ENCODE measurements at places on chromosomes 1 and 21. TPM values are rescaled to one million over a fixed set of nuclear protein-coding genes. Genes with fewer than 3 reads are reported as not detected.

The ASH1L gene
- total RNA-seq = 74.9 TPM

The ZNF695 gene
- 0.49 TPM for total RNA-seq

The FALEC gene
- total RNA-seq = not detected

The RNU1-4 gene
- total RNA-seq = 19,908 TPM

The OR2T11 gene
- not detected for total RNA-seq

The CYB5RL gene
- total RNA-seq = 3.7 TPM

The TSTD1 gene
- 44.7 TPM for total RNA-seq

The KCNK1 gene
- 11.3 TPM for total RNA-seq
